Fibroblast of pulmonary artery (primary cell): ENCODE measurements at places on chromosomes 12 and 14.

- DNase-seq, result peak; percentile 60
These were observed 148.7 kb upstream of the KRR1 start for GRCh38 chr12:75660107-75660530.

GRCh38 chr12:214003-214741 lies at the start of gene SLC6A12:
SLC6A12 (minus strand) TSS chr12:214157; CDS start chr12:209986, 4,171 bp downstream.
- no peak for DNase-seq

- DNase-seq, result no peak
These were observed 14.3 kb downstream of the PLD4 start for GRCh38 chr14:104938960-104939359.

GRCh38 chr14:78103271-78103670 lies 66.9 kb upstream of the NRXN3 start:
- DNase-seq, result no peak

- no peak for DNase-seq
These were observed 20.1 kb upstream of the ANO2 start for GRCh38 chr12:5964913-5965900.

- DNase-seq, result no peak
These were observed 21.5 kb downstream of the ANAPC5 start for GRCh38 chr12:121330692-121331091.

GRCh38 chr12:64085996-64086395 lies 136.1 kb downstream of the KICS2 start:
- DNase-seq, result no peak

DNA sequence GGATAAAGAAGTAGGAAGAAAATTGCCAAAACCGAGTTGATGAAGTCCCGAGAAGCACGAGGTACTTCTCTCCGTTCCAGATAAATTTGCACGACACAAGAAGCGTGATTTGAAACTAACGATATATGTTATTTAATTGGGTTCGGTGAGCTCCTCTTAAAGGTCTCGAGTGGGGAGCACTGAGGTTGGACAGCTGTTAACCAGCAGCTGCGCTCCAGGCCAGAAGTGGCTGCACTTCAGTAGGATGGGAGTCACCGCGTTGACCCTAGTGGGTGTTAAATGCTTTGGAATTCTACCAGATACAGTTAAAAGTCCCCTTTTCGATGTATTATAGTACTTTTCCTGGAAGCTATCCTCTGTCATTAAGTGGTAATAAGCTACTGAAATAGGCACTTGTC lies 953 bp upstream of the DCAF5 start:
- DNase-seq, result no peak

DNA sequence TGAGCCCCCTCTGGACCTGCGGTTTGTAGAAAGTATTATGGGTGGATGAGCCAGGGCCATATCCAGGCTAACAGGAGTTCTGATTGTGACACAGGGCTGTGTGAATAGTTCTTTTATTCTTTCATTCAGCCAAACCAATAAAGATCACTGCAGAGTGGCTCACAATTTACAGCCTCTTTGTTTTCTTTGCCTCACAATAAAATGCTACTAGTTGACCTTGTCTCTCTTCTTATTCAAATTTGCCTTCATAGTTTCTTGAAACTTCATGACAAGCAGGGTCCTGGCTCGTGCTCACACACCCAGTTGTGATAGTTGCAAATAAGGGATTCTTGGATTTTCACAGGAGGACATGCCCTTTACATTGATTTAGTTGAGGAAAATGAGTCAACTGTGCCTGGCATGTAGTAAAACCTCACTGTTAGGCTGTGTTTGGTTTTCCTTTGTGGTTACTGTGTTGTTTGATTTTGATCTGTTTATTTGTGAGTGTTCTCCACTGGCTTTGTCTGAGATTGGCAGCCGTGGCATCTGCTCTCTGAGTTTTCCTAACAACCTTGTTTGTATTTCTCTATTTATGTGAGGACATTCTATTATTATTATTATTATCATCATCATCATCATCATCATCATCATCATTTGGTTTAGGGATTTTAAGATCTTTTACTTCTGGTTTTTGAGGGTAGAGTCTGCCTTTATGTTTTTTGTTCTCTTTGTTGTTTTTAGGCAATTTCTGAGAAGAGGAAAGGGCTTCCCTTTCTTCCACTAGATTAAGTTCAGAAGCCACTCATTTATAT lies 2.7 kb upstream of the KRT6B start:
- DNase-seq, result peak; percentile 22

- no peak for DNase-seq
These were observed 119.7 kb upstream of the LRIG3 start for GRCh38 chr12:59040043-59040442.

DNA sequence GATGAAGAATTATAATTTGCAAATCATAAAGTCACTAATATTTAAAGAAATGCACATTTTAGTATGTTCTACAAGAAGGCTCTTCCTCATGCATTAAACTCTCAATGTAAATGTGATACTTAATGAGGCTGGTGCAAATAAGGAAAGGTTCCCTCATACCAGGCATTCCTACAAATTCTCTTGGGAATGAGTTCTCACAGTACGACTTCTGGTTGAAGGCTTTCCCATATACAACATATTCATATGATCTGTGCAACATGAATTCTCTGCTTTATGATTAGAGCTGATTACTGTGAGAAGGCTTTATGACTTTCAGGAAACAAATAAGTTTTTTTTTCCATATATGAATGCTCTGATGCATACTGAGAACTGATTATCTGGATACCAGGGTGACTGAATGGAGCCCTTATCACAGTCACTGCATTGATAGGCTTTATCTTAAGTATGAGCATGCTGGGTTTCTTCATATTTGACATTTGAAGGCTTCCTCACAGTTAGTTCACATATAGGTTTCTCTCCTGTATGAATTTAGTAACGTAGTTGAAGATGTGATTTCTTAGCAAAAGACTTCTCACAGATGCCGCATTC lies 293.9 kb downstream of the RAD51B start:
- peak; percentile 53 for DNase-seq

DNA sequence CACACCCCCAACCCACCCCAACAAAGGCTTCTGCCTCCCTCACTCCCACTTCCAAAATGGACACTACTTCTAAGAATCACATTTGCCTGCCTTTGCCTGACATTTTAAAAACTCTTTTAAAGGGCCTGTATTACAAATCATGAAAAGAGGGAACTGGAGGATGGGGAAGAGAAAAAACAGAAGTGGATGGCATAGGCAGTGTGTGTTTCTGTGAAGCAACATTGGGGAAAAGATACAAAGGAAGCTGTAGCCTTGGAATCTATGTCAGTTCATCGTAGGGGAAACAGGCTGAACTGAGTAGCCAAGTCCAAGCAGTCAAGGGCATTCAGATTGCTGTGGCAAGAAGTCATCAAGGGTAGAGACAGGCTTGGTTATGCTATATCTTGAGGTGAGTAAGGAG lies 273.9 kb downstream of the BTG1 start:
- DNase-seq, result no peak

- no peak for DNase-seq
These were observed 103.2 kb upstream of the PRICKLE1 start for GRCh38 chr12:42692749-42693148.

GRCh38 chr14:91228112-91229004 lies 16.1 kb downstream of the GPR68 start:
- peak; percentile 39 for DNase-seq

- DNase-seq, result no peak
These were observed 83.4 kb downstream of the CNTN1 start for GRCh38 chr12:40775661-40776060.

GRCh38 chr14:77615361-77616132 lies 890 bp downstream of the SPTLC2 start:
- no peak for DNase-seq

GRCh38 chr14:33617154-33617553 lies 333.7 kb downstream of the EGLN3 start:
- DNase-seq, result peak; percentile 79

GRCh38 chr12:9718968-9719367 lies 13.9 kb downstream of the CLECL1 start:
- DNase-seq, result no peak

GRCh38 chr12:65938807-65939206 lies 114.5 kb downstream of the HMGA2 start:
- no peak for DNase-seq

DNA sequence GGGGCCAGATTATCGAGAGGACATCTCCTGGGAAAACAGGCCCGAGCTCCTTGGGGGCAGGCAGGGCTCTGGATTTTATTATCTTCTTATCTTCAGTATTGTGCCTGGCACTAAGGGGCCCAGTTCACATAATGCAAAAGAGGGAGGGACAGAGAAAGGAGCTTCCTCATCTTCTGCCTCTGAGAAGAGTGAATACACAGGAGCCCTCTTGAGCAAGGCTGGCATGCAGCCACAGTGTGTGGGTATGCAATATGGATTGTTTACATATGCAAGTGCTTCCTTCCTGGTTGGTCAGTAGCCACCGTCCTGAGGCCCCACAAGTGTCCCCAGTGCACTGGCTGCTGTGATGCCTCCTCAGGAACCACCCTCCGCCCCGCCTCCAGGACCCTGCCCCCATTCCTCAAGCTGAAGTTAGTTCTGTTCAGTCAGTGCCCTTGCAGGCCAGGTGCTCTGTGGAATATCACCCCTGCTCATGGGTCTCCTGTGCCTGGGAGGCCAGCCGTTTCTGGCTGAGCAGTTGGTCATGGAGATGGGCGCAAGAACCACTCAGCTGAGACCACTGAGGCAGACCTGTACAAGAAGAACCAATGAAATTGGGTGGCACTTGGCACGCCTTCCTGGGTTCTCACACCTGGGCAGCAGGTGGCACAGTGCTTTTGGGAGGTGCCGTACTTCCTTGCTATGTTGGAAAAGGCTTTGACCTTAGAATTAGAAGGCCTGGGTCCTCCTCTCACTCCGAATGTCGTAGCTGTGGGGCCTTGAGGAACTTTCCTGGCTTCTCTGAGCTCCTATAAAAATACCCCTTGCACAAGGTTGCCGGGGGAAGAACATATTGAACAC lies 35.1 kb upstream of the ACTN1 start:
- peak; percentile 71 for DNase-seq

- DNase-seq, result no peak
These were observed 60.7 kb downstream of the GALNT8 start for GRCh38 chr12:4780641-4781611.
